ENCODE measurements at places on chromosomes 6 and 20. TPM values are rescaled to one million over a fixed set of nuclear protein-coding genes. Genes with fewer than 3 reads are reported as not detected.

Gene MUC21
- total RNA-seq: not detected

Gene MOG
- not detected for total RNA-seq

Gene CCR6
- not detected for total RNA-seq

Gene TRAPPC3L
- not detected for total RNA-seq

Gene POLR3F
- 3.2 TPM for total RNA-seq

Gene FAM110A
- 3.4 TPM for total RNA-seq

Gene TRIM15
- total RNA-seq: not detected

Gene GFRAL
- not detected for total RNA-seq

Gene ADISSP
- total RNA-seq: 16.0 TPM

Gene NELFE
- 49.4 TPM for total RNA-seq

Gene CYP21A2
- not detected for total RNA-seq

Gene SYCP2
- 0.49 TPM for total RNA-seq

Gene E2F1
- 1.3 TPM for total RNA-seq

Gene ID1
- 80.6 TPM for total RNA-seq

Gene RCAN2
- total RNA-seq: 108 TPM

Gene PPP1R18
- total RNA-seq: 14.2 TPM

Gene SCGN
- total RNA-seq: not detected

Gene HLA-G
- total RNA-seq: not detected

Gene RPP40
- 6.2 TPM for total RNA-seq

Gene TULP1
- not detected for total RNA-seq

Gene BCKDHB
- 6.5 TPM for total RNA-seq

Gene PLA2G7
- not detected for total RNA-seq

Gene PAK5
- not detected for total RNA-seq

Gene DLK2
- total RNA-seq: not detected

Gene MYB
- total RNA-seq: 0.28 TPM

Gene LST1
- total RNA-seq: 5.6 TPM

Measured in psoas muscle (tissue), 8 donors.